ENCODE measurements at places on chromosomes 7 and 10.

DNA sequence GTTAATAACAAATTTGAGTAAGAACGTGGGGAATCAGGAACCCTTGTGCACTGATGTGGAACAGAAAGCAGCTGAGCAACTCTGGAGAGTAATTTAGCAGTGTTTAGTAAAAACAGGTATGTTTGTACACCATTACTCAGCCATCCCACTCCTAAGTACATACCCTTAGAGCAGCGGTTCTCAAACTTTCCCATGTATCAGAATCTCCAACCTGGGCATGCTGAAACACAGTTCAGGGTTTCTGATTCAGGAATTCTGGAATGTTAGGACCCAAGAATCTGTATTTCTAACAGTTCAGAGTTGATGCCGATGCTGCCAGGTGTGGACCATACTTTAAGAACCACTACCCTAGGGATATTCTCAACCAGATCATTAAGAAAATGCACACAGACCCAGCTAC is 5.1 kb downstream of the SGMS1 start:
- no peak for DNase-seq

GRCh38 chr10:558891-559766 is 130.3 kb downstream of the DIP2C start:
- no peak for DNase-seq

DNA sequence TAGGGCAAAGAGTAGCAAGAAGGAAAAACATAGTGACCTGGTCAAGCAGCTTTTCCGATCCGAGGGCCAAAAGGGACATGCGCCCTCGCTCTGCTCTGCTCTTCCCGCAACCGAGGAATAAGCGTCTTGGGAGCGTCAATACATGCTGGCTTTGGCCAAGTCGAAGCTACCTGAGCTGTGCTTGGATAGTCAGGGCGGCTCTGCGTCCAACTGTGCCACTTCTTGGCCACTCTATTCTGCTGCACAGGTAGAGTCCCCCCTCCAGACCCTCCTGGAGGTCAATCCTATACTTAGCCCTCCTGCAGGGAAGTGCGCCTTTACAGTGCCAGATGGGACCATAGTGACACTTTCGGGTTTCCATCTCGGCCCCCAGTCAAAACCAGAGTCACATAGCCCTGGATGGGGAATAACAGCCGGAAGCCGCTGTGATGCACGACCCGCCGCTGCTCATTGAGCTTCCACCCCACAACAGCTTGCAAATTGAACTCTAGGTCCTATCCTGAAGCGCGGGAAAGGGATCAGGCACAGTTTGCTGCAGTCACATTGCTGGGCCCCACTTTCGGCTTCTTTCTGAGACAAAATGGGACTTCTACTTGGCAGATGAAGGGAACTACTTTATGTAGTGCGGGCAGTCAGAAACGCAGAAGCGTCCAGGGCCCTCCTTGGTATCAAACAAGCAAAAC is 1.1 kb upstream of the HPSE2 start:
- DNase-seq = no peak

GRCh38 chr10:6716516-6716915 is 136.4 kb upstream of the PRKCQ start:
- no peak for DNase-seq

GRCh38 chr7:5638994-5639393 is 142.5 kb downstream of the RNF216 start:
- DNase-seq = no peak

- no peak for DNase-seq
Observed at GRCh38 chr7:151775547-151776443, 101.1 kb downstream of the PRKAG2 start.

DNA sequence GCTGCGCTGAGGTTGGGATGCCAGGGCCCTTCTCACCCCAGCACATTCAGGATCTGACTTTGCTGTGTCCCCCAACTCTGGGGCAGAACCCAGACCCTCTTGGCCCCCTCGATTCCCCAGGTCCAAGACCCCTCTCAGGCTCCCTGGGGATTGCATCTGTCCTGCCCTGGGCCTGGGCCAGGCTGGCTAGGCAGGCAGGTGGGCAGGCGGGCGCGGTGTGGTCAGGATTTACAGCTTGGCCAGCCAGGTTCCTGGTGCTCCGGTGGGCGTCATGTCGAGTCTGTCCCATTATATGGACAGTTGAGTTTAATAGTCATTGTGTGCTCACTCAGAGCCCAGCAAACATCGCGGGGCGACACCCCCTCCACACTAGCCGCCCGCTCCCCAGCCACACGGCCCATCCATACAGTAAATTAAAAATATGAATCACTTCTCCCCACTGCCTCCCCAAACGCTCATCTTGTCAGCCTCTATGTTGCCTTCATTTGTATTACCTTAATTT is 23.5 kb downstream of the POLL start:
- DNase-seq = no peak

- DNase-seq = no peak
Observed at GRCh38 chr7:641966-642365, 84.5 kb upstream of the DNAAF5 start.

DNA sequence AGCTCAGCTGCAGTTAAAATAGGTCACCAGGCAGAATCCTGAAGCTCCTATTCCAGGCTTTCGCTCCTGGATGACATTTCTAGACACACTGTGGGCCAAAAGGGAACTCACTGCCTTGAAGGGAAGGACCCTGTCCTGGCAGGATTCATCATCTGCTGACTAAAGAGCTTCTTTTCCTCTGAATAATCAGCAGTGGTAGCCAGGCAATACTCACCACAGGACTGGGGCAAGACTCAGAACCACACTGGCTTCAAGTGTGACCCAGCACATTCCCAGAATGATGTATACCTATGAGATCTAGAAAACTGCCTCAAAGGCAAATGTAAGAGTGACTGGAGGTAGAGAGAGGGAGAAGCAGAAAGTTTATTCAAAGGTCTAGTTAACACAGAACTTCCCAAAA is 29.5 kb upstream of the EBF3 start:
- DNase-seq = no peak

DNA sequence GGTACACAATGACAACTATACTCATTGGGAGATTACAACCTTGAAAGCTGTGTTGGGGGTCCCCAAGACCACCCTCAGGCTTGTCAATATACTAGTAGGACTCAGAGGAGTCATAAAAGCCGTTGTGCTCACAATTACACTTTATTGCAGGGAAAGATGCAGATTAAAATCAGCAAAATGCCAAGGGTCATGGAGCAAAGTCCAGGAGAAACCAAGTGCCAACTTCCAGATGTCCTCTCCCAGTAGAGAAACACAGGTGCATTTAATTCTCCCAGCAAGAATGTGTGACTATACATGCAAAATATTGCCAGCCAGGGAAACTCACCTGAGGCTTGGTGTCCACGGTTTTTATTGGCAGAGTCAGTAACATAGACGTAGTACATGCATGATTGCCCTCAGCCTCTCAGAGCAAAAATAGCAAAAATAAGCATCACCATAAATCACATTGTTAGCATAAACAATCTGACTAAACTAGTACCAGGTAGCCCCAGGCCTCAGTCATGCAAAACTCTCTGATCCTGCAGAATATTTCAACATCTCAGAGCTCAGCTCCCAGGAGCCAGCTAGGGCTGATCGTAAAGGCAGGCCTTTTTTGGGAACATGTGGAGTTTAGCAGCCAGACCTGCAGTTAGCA is 50.7 kb downstream of the VIM start:
- DNase-seq = no peak

DNA sequence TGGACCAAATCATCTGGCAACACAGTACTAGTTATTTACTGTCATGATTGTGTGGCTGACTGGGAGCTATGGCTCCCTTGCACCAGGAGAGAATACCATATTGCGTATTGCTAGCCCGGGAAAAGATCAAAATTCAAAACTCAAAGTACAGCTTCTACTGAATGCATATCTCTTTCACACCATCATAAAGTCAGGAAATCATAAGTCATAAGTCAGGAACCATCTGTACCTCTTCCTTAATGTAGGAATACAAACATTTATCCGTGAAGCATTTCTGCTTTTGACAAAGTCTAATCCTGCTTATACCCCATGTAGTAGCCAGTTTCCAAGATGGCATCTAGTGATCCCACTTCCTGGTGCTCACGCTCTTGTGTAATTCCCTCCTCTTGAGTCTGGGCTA is 2.2 kb upstream of the CREB3L2 start:
- no peak for DNase-seq

DNA sequence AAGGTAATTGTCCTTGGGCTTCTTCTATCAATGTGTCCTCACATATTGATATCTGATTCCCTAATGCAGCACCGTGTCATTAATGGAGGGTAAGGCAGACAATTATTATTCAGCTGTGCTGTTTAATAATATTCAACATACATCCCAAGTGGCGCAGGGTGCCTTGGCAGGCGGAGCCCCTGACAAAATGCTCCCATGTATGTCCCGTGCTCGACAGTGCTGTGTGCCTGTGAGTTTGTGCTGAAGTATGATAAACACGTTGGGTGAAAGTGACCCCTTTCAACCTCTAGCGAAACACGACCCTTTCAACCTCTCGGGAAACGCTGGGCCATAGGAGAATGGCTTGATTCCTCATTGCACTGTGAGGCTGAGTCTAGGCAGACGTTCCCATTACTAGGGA is 31.3 kb downstream of the PFKP start:
- DNase-seq = no peak

DNA sequence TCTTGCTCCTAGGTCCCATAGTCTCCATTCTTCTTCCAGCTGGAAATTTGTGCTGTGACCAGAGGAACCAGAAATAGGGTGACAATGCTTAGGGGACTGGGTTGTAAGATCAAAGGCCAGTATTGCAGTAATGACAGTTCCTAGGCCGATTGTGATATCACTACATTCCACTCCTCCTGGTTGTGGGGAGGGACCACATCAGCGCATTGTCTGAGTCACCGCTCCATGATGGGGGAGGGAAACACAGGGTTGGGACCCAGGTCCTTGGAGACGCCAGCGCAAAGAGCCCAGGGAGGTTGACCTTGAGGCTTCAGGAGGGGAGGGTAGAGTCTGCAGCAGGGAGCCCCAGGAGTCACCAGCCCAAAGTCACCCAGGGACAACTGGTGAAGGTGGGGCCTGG is 20.8 kb upstream of the GGCT start:
- DNase-seq = no peak

DNA sequence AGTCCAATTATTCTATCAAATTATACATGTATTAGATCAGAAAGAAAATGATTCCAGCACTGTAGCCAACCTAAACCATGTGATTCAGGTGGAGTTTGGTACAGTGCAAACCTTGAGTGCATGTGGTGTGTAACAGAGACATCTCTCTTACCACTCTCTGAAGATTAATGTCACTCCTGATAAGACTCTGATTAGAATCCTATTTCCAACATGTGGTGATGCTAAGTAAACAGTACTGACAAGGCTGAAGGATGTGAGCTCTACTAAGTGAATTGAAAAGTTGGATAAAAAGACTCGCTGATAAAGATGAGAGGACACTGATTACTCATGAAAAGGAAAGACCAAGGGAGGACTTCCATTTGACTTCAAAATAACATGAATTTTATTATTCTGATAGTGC is 232.0 kb downstream of the SDK1 start:
- no peak for DNase-seq

DNA sequence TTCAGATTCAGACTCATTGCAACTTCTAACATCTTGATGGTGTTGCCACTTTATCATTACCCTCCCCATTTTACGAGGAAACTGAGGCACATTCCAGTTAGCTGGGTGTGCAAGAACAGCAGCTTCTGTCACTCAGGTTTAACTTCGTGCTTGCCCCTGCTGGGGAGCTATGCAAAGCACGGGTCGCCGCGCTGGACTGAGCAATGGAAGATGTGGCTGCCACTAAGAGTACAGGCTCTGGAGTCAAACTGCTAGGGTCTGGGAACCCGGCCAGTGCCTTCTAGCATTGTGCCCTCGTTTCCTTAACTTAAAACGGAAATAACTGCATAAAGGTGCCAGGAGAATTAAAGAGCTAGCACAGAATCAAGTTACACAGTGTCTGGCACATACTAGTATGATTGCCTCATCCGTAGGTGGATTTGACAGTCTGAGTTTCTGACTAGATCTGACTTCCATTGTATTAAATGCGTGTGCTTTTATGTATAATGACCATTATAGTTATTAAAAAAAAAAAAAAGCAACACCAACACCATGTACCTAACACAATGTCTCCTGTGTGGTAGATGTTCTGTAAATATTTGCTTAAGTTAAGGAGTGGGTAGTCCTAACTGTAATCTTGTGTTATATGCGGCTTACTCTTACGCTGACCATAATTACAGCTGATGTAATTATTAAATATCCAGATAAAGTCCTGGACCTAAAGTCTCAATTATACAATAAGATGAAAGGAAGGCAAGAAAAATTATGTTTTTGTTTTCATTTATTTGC is 842 bp downstream of the ZNF22 start:
- peak; percentile 9 for DNase-seq

DNA sequence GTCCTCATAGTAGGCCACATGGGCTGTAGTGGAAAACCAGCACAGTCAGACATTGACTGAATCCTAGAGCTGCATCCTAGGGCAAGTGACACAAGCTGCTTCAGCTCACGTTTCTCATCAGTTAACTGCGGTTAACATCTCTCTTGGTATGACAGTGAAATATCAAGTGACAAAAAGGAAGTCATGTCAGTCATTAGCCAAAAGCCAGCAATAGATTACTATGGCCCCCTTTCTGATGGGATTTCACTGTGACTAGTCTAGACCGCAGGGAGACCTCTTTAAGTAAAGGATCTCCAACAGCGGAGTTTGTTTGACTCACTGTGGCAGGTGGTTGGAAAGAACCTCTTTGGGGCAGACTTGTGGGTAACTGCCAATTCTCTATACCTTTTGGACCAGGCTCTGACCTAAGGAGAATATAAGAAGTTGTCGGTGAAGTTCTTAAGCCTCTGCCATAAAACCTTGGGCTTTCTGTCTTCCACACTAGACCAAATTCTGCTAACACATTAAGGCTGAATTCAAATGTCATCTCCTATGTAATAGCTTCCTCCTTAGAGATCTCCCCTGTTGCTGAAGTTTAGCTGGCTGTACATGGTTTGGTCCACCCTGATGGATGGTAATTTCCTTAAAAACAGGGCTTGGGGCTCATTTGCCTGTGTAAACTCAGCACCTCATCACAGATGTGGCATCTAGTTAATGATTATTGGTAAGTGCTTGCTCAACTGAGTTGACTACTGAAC is 115.3 kb downstream of the SGMS1 start:
- DNase-seq = no peak

GRCh38 chr7:26165950-26166683 is 14.1 kb downstream of the NFE2L3 start:
- no peak for DNase-seq

DNA sequence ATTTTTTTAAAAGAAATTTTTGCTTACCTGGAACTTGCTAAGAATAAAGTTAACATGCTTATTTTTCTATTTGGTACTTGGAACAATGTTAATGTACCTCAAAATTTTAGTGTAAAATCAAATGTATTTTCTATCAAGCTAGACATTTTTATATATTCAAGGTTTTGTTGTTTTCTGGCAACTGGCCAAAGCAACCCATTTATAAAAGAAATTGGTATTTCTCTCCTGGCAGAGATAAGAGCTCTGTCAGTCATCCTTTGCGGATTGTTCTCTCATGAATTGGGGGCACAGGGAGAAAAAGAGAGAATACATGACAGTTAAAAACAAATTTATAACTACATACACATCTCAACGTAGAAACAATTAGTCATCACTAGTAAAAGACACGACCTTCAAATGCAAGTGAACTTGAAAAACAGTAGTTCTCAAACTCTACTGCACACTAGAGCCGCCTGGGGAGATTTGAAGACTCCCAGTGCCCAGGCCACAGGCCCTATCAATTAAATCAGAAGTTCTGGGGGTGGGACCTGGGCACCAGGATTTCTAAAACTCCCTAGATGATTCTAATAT is 152.4 kb upstream of the LAMB4 start:
- no peak for DNase-seq

All from stimulated activated CD8-positive, alpha-beta memory T cell treated with anti-CD3 and anti-CD28 coated beads, Interleukin-7, amount 100 ng/mL, for 24 hours (primary cell).